ENCODE measurements at places on chromosomes 3 and 15.

GRCh38 chr3:85875589-85875988, 916.8 kb downstream of the CADM2 start:
- no peak for DNase-seq

DNA sequence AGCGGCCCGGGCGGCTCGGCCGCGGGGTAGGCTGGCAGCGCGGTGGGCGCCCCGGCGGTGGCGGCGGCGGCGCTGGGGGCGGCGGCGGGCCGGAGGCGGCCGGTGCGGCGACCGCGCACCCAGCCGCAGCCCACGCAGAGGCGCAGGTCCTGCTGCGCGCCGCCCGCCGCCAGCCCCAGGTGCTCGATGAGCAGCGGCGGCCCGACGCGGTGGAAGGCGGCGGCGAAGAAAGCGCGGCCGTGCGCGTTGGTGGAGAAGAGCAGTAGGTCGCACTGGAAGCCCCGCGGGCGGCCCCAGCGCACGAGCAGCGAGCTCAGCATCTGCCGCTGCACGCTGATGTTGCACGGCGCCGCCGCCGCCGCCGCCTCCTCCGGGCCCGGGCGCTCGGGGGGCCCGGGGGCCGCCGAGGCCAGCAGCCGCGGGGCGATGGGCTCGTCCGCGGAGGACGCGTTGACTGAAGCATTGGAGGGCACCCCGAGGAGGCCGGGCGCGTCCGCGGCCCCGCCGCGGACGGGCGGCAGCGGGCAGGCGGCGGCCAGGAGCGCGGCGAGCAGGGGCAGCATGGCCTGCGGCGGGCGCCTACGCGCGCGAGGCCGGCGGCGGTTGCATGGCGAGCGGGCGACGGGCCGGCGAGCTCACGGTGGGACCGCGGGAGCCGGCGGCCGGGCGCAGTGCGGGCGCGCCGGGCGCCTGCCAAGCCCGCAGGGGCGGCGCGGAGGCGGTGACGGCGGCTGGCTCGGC, 452 bp downstream of the TMEM158 start:
- no peak for DNase-seq

DNA sequence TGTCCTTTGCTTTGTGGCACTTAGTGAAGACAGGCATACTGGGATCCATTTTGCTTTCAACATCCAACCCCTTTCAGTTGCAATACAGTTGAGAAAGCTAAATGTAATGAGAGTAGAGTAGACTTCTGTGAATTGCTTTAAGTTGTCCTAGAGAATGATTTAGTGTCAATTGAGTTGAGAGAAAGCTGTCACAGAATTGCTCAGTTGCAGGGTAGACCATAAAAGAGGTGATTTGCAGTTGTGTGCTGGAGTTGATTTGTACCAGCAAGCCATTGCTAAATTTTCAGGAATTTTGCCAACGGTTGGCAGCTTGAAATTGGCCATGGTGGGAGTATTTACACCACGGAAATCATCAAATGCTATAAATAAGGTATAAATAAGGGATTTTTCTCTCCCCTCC, 2.2 kb downstream of the ABHD5 start:
- DNase-seq = no peak

DNA sequence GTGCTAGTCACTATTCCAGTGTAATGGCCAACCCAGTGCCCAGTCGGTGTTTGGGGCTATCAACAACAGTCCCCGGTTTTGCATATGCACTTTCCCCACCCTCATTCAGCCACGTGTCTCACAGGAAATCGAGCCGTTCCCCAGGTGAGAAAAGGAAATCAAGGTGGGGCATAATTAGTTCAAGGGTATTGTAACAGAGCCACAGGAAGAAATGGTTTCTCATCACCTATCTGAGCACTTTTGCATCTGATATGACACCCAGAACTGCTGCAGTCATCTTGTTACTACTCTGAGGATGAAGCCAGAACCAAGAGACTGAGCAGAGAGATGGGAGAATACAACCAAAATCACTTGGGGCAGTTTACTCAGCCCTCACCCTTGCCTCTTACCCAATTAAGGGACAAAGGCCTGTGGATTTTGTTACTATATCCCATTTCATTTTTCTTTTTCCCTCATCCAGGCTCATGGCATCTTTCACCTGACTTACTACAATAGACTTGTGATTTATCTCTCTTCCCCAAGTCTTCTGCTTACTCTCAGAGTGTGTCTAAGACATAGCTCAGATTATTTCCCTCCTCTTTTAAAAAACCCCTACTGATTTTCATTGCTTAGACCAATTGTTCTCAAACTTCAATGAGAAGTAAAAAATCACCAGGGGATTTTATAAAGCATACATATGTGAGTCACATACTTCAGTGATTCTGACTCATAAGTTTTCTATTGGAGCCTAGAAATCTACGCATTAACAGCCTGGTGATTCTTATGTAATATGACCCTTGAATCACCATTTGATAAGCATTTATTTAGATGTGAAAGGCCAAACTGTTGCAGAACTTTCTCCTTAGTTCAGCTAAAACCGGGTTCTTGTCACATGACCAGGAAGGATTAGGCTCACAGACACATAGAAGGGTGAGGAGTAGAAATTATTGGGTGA, 40.5 kb downstream of the TRAT1 start:
- DNase-seq = no peak

DNA sequence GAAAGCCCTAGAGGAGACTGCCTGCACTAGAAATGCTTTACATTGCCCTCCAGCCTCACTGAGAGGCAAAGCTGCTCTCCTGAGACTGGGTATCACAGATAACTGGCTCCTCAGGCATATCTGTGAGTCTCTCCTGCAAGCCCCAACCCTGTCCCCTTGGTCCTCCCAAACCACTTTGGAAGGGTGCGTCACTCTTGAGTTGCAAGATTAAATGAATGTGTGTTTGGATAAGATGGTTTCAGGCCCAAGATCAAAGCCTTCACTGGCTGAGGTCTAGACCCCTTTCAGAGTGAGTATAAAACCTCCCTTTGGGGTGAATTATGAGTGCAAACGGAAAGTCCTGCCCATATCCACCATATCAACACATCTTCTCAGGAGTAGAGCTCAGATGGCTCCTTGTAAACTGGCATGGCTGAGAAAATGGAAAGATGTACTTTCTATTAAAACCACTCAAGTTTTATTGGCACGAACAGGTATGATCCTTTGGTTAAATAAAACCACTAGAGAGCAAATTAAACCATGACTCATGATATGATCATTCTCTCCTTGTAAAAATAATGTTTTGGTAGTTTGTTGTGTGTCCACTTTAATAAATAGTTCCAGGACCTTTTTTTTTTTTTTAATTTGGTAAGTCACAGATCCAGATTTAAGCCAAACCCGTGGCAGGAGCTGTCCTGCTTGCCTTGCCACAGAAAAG, 164.0 kb downstream of the CHST2 start:
- no peak for DNase-seq

GRCh38 chr3:38746641-38747040, 69.4 kb downstream of the SCN10A start:
- no peak for DNase-seq

- no peak for DNase-seq
These were observed 649 bp upstream of the PIK3CB start for GRCh38 chr3:138835397-138835757.

DNA sequence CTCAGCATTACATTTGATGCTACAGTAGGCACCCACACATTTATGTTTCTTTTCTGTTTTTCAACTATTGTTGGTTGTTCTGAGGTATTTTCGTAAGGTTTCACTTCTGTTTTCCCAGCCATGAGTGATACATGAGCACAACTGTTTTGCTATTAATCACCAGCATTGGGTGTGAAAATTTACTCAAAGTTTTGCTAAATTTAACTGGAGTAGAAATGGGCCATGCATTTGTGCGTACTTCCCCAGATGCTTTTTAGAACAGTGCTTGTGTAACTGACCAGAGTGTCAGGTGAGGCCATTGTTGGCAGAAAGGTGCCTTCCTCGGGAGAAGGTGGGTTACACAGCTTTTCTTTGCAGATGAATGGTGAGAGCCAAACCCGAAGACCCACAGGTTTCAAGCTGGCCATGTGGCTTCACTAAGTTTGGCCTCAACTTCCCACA, 70.4 kb downstream of the ST6GAL1 start:
- no peak for DNase-seq

DNA sequence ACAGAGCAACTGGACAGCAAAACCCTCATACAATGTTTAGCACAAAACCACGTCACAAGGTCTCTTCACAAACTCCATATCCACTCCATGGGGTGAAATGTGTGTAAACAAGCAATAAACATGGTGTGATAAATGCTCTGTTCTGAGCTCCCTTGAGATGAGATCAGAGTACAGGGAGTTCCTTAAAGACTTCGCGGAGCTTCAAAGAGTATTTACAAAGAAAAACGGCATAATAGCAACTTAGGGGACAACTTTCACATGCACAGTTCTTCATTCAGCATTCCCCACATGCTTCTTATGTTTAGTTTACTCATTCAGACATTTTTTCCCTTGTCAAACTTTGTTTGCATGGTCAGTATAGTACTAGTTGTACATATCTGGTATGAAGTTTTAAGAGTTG, 52.5 kb upstream of the SUCLG2 start:
- no peak for DNase-seq

DNA sequence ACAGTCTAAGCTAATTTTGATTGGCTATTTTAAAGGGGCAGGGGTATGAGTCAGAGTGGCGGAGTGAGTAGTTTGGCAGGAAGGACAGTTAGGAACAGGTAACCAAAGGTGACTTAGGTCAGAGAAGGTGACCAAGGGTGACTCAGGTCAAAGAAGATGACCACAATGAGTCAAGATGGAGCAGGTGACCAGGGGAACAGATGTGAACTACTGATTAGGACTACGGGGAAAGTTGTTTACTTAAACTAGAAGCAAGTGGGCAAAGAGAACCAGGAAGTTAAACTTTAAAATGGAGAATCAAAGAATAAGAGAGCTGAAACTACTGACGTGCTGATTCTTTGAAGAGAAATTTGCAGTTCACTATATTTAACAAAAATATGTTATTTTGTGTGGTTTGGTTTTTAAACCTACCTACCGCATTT, 14.1 kb upstream of the CA12 start:
- DNase-seq = no peak

- DNase-seq = no peak
These were observed 30.9 kb upstream of the ARRDC4 start for GRCh38 chr15:97929456-97930229.

GRCh38 chr15:22979238-22980188, 655 bp downstream of the CYFIP1 start:
- DNase-seq = no peak

DNA sequence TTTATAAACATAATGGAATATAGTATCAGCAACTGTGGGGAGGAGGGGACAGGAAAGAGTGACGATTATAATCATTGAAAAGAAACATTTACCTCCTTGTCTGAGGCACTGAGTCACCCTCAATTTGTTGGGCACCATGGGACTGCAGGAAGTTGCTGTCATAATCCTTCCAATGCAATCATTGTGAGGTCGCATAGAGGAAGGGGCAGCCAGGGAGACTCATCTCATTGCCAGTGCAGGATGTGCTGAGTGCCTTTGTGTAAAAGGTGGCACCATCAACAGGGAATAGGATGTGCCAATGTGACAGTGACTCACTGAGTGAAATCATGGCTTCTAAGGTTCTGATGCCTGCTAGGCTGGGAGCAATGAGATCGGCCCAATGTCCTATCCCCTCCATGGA, 300.4 kb upstream of the ADAMTS9 start:
- no peak for DNase-seq

GRCh38 chr3:30596152-30596551, 10.2 kb upstream of the TGFBR2 start:
- DNase-seq = no peak

- no peak for DNase-seq
These were observed 121.3 kb downstream of the STAC start for GRCh38 chr3:36501616-36502015.

- no peak for DNase-seq
These were observed 10.0 kb downstream of the MRPS25 start for GRCh38 chr3:15055019-15055557.

DNA sequence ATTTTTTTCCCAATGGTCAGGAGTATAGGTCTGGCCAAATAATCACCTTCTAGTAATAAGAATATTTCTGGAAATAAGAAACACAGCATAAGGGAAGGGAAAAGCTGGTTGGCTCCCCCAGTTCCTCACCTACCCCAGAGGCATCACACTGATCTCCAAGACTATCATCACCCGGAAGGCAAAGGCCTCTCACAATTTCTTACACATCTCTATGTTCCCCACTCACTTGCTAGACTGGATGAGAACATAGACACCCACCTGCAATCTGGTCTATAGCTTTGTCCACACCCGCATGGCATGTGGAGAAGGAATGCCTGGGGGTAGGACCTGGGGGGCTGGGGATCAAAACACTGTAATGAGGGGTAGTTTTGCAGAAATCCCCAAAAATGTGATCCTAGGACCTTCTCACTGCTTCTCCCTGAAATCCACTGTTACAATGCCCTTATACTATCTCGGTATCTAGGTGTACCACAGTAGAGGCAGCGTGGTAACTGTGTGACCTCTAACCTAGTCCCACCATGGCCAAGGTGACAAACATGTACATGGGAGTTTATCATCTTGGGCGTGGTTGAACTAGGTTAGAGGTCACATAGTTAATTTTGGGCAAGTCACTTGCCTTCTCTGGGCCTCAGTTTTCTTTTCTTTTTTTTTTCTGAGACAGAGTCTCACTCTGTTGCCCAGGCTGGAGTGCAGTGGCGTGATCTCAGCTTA, 29.5 kb upstream of the NRROS start:
- DNase-seq = no peak

GRCh38 chr3:39752751-39753150, 56.7 kb upstream of the MYRIP start:
- DNase-seq = no peak

GRCh38 chr3:166446291-166446690, 609.1 kb upstream of the BCHE start:
- no peak for DNase-seq

DNA sequence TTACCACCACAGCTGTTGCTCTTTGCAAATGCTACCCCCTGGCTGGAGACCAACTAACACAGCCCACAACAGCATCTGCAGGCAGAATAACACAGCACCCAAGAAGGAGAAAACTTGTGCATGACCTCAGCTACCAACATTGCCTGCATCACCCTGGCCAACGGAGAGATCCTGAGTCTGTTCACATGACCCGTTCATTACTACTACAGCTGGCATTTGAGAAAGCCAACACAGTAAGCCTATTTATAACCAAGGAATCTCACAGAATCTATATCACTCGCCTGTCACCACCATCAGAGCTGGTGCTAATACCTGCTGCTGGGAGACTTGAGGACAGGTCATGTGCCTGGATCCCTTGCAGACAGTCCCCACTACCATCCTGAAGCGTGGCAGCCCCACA, 215.2 kb downstream of the POLQ start:
- DNase-seq = no peak

- no peak for DNase-seq
These were observed 239.9 kb upstream of the TBC1D5 start for GRCh38 chr3:17982211-17982880.

DNA sequence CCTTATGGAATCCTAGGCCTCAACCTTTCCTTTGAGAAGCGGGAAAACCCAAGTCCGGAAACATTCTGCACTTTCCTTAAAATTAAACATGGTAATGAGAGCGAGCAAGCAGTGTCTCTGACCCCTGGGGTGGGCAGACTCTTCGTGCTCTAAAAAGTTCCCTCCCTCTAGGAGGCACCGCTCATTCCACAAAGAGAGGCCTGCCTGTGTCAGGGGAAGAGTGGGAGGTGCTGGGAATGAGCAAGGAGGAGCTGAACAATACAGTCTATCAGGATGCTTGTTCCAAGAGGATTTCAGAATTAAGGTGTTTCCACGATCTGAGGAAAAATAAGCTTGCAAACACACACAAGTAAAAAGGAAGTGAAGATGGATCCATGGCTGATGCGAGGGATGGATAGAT, 6.0 kb upstream of the RLBP1 start:
- DNase-seq = no peak

GRCh38 chr3:13768453-13768852, 111.4 kb downstream of the WNT7A start:
- no peak for DNase-seq

GRCh38 chr3:105523501-105523900, 156.8 kb downstream of the ALCAM start:
- no peak for DNase-seq
